GM12878 (cell line): ENCODE measurements at places on chromosomes 5 and 9.

- DNase-seq: no peak
These were observed 27.9 kb upstream of the KLF9 start for GRCh38 chr9:70442328-70442848.

GRCh38 chr5:151459680-151460324 lies 12.4 kb downstream of the SLC36A1 start:
- DNase-seq: no peak

GRCh38 chr5:83552275-83552674 lies 80.7 kb downstream of the VCAN start:
- no peak for DNase-seq

GRCh38 chr5:16726538-16726946 lies 109.7 kb upstream of the RETREG1 start:
- peak; percentile 12 for DNase-seq

DNA sequence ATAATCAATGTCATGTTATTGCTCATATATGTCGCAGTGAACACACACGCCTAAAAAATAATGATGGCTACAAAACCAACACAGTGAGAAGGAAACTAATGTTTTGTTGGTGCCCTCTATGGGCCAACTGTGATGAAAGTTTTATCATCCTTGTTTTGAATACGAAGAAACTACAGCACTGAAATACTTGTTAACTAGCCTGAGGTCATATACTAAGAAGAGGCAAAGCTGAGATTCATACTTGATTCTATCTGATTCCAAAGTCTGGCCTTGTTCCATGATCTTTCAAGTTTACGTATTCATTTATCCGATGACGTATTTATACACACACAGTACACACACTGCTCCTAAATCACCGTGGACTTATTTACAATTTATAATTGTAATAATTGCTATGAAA lies 16.1 kb upstream of the DRD1 start:
- no peak for DNase-seq

DNA sequence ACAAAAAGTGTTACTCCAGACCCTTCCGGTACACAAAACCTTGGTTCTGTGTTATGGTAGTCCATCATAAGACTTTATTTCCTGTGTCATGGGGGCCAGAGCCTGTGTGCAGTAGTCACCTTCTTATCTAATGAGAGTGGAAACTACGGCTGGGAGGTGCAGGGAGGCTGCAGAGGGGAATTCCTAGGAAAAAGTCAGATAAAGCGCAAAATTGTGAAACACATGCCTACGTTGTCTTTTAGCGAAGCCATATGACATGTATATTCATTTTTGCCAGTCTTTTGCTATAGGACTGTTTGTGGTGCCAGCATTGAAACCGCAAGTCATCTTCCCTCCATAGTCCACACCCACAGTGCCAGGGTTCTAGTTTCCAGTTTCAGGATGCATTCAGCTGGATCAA lies 80.7 kb downstream of the PPARGC1B start:
- DNase-seq: peak; percentile 42

DNA sequence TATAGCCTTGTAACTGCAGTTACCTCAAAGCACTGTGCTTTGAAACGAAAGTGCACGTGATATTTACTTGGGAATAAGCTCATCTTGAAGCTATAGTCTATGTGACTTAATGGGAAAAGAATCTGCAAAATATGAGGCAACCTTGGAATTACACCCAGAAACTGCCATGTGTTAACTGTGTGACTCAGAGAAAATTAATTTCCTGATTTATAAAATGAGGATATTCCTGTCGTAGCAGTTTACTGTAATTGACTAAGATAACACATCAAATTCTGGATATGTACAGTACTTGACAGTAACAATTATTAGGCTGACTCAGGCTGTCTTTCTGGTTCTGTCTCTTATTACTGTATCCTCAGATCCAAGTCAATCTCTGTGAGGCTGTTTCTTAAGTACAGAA lies 1079.9 kb upstream of the ACO1 start:
- DNase-seq: no peak

DNA sequence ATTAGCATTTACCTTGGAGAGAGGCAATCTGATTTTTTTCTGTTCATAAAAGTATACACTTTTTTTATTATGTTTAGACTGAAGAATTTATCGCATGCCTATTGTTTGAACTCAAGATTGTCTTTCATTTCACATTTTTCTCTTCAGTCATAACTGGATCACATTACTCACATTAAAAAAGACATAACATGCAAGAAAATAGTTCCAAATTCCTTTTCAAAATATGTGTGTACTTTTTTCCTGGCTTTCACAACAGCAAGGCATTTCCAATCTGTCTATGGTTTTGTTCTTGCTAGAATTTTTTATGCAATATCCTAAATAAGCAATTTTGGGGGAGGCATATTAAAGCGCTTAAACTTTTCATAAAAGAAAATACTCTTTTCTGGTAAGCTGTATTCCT lies 21.2 kb downstream of the FTMT start:
- DNase-seq: no peak

- DNase-seq: no peak
These were observed 73.5 kb downstream of the KIF4B start for GRCh38 chr5:155087036-155087435.

GRCh38 chr9:2907411-2907810 lies 63.5 kb upstream of the PUM3 start:
- DNase-seq: no peak

DNA sequence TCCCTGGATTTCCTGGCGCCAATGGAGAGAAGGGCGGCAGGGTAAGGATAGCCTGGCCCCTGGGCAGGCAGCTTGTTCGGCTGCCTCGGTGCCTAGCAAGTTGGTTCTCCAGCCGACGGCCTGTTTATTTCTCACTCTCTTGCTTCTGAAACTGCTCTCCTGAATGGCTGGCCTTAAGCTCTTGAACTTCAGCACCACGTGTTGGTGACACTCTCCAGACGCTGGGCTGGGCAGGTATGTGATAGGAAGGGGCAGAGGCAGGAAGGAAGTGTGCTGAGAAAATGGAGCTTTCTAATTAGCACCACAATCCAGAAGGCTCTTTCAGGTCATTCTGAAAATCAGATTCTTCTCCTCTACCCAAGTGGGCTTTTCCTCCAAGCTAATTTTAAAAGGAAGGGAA lies 91.4 kb upstream of the FCN2 start:
- DNase-seq: no peak

GRCh38 chr9:114110180-114110579 lies 11.1 kb upstream of the KIF12 start:
- DNase-seq: no peak

DNA sequence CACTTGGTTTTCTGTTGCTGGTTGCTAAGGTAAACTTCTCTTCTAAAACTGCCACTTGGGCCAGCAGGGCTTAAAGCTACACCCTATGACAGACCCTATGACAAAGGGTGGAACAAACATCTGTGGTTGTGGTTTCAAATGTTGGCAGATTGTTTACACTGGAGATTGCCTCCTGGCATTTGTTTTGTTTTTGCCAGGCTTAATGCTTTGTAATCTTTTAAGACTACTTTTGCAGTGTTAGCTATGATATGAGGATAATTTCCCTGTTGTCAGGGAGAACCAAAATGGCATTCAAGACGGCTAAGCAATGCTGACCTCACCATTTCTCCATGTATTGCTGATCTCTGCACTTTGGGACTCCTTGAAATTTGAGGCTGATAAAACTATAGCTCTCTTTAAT lies 50.3 kb downstream of the MAMDC2 start:
- DNase-seq: no peak

- no peak for DNase-seq
These were observed 719.6 kb upstream of the GRAMD2B start for GRCh38 chr5:125703616-125704015.

GRCh38 chr9:129211686-129212085 lies 33.6 kb upstream of the IER5L start:
- DNase-seq: no peak

GRCh38 chr5:90909101-90909503 lies 350.5 kb downstream of the ADGRV1 start:
- DNase-seq: no peak

GRCh38 chr9:33750839-33751339 lies 44.5 kb upstream of the PRSS3 start:
- DNase-seq: no peak
